ENCODE measurements at places on chromosomes 13 and 19. TPM values are rescaled to one million over a fixed set of nuclear protein-coding genes. Genes with fewer than 3 reads are reported as not detected.

- no peak overlapping the region for H3K27ac ChIP-seq
- no peaks in the 10 kb centered on the region for H3K27me3 ChIP-seq
- peaks cover 3% of the 10 kb centered on the region for H3K4me1 ChIP-seq
- DNase-seq, result no peak
- no peaks in the 10 kb centered on the region for H3K36me3 ChIP-seq
Observed at GRCh38 chr13:30373727-30374126, 48.6 kb upstream of the UBE2L5 start.

Gene TUBA3C
- not detected for total RNA-seq

DNA sequence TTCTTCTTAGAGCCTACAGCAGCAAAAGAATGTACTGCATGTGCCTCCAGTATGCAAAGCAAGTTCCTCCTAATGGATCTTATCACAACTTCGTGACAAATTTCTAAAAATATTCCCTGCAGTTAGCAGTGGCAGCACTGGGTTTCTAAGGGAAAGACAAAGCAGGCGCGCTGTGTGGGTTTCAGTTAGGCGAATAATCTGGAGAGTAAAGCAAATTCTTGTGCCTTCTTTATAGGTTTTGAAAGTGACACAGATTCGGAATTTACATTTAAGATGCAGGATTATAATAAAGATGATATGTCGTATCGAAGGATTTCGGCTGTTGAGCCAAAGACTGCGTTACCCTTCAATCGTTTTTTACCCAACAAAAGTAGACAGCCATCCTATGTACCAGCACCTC is 167.9 kb downstream of the LMO7 start:
- H3K27me3 ChIP-seq, result no peaks in the 10 kb centered on the region
- no peak for DNase-seq
- peaks cover 4% of the 10 kb centered on the region for H3K4me1 ChIP-seq
- no peak overlapping the region for H3K27ac ChIP-seq

GRCh38 chr13:22286338-22286737 is 615.5 kb downstream of the FGF9 start:
- no peak overlapping the region for H3K27ac ChIP-seq
- no peaks in the 10 kb centered on the region for H3K4me1 ChIP-seq
- no peak for DNase-seq
- H3K4me3 ChIP-seq, result no peak overlapping the region
- no peaks in the 10 kb centered on the region for H3K36me3 ChIP-seq
- no peaks in the 10 kb centered on the region for H3K27me3 ChIP-seq

Gene KLK10
- total RNA-seq, result not detected

DNA sequence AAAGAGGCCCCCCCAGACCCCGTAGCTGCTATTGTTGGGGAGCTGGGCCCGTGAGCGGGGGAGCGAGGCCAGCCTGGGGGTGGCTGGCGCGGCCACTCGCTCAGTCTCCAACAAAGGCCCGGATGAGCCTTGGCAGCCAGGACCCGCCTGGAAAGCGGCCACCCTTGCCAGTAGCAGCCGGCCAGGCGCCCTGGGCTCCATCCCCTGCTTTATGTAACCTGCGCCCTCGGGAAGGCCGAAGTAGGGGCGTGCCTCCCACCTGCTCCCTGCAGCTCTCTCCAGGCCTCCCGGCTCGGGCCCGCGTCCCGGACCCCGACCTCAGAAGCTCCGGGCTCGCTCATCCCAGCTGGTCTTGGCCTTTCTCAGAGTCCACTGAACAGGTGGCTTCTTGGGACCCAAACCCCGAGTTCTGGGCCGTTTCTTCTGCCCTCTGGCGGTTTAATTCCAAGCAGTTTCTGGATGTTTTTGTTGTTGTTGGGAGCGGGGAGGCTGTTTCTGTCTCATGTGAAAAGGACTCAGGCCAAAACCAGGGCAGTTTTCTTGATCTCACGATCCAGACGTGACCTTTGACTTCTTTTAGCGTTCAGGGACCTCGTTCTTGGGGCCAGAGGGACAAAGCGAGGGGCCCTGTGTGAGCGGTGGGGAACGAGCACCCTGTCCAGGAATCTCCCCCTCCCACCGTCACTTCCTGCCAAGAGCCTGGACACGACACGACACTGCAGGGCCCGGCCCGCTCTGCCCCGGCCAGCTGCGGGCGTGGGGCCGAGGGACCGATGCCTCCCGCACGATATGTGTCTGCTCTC is 1.2 kb downstream of the CDC34 start:
- peak overlapping the region; percentile 90 for H3K27ac ChIP-seq
- H3K4me1 ChIP-seq, result peaks cover 17% of the 10 kb centered on the region
- H3K36me3 ChIP-seq, result no peaks in the 10 kb centered on the region
- peak; percentile 85 for DNase-seq
- H3K4me3 ChIP-seq, result peak overlapping the region; percentile 99

DNA sequence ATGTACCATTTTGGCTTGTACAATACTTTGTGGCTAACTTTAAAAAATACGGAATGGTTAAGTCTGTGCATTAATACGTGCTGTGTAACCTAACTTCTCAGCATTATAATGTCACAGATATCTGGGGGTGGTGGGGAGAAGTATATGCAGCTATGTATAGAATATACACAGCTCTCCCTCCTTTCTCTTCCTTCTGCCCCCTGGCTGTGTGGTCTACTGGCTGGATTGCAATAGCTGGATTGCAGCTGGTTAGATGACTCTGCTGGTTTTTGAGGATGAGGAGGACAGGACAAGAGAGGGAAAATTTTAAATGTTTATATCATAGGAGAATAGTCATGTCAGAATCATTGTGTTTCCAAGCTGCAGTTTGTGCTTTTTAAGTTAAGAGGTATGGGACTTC is 9.7 kb downstream of the RNASEH2B start:
- H3K27me3 ChIP-seq, result no peaks in the 10 kb centered on the region
- no peak for DNase-seq
- H3K36me3 ChIP-seq, result no peaks in the 10 kb centered on the region
- no peak overlapping the region for H3K27ac ChIP-seq
- H3K4me1 ChIP-seq, result peaks cover 9% of the 10 kb centered on the region

- no peaks in the 10 kb centered on the region for H3K4me1 ChIP-seq
- H3K27ac ChIP-seq, result no peak overlapping the region
- H3K36me3 ChIP-seq, result peaks cover 31% of the 10 kb centered on the region
- no peak overlapping the region for H3K4me3 ChIP-seq
Observed at GRCh38 chr19:9847087-9847671, 12.1 kb downstream of the PIN1 start.

DNA sequence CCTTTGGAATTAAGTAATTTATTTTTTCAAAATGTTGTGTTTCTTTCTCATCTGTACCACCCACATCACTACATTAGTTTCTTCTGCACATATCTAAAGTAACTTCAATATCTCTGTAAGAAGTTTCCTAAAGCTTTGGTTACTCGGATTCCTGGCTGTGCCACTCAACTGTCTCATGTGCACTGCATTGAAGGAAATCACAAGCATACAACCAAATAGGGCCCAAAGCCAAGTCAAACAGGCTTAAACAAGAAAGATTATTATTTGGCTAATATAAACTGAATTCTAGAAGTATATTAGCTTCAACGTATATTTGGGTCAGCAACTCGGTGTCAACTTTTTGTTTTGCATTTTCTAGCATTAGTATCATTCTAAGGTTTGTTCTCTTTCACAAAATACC is 1647.6 kb upstream of the SPRY2 start:
- H3K4me1 ChIP-seq, result no peaks in the 10 kb centered on the region
- no peaks in the 10 kb centered on the region for H3K36me3 ChIP-seq
- H3K27ac ChIP-seq, result no peak overlapping the region
- peak; percentile 29 for DNase-seq

DNA sequence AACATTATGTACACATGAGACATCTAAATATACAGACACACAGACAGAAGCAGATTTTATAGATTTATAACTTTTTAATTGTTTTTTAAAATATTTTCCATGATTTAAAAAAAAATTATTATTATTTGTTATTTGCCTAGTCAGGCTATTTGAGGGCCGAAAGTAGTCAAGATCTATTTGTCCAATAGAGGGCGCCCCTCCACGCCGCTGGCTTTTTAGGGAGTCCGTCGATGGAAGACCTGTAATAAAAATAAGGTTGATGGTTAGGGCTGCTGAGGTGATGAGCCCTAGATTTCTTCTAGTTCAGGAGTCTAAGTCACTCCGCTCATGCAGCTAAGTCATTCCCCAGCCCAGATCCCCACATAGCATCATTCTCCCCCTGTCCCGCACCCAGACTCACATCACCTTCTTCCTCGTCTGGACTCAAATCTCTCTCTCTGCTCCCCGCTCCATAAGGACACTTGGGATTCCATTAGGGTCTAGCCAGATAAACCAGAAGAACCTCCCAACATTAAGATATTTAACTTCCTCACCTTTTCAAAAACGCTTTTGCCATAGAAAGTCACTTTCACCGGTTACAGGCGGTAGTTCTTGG is 33.9 kb upstream of the CEACAM21 start:
- peaks cover 10% of the 10 kb centered on the region for H3K4me1 ChIP-seq
- no peak overlapping the region for H3K4me3 ChIP-seq
- H3K36me3 ChIP-seq, result no peaks in the 10 kb centered on the region
- H3K27ac ChIP-seq, result no peak overlapping the region

GRCh38 chr13:21971662-21972621 is 301.1 kb downstream of the FGF9 start:
- H3K4me1 ChIP-seq, result no peaks in the 10 kb centered on the region
- no peaks in the 10 kb centered on the region for H3K36me3 ChIP-seq
- DNase-seq, result no peak
- H3K27ac ChIP-seq, result no peak overlapping the region
- no peaks in the 10 kb centered on the region for H3K27me3 ChIP-seq

- no peak for DNase-seq
- no peaks in the 10 kb centered on the region for H3K27me3 ChIP-seq
- no peaks in the 10 kb centered on the region for H3K4me1 ChIP-seq
- no peak overlapping the region for H3K27ac ChIP-seq
- no peaks in the 10 kb centered on the region for H3K36me3 ChIP-seq
Observed at GRCh38 chr13:19173752-19174151, 7.9 kb downstream of the TUBA3C start.

Gene MAB21L1
- not detected for total RNA-seq

Gene CLEC11A
- total RNA-seq, result 13.3 TPM

DNA sequence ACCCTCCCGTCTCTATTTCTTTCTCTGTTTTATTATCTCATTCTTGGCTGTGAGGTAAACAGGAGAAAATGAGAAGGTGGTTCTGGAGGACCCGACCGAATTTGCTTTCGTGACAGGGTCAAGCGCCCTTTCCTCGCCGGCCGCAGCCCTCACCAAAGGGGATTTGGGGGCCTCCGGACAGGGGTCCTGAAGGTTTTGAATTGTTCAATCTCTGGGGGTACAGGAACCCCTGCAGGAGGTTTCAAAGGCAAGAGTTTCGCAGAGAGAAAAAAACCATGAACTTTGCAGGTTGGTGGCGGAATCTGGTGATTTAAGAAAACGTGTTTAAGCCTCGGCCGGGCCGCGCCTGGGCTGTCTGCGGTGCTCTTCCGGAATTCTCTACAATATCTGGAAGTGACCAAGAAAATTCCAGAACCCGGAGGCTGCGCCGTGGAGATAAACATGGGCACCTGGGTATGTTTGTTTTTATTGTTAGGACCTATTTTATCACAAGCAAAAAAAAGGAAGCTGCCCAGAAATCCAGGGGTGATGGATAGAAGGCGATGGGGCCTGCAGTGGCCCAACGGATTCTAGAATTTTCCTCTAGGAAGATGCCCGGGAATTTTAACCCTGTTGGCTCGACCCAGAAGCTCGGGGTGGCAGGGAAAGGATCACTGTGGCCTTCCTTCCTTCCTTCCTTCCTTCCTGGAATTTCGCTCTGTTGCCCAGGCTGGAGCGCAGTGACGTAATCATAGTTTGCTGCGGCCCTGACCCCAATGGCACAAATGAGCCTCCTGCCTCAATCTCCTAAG is 14.2 kb upstream of the PTBP1 start:
- peak overlapping the region; percentile 7 for H3K4me3 ChIP-seq
- H3K36me3 ChIP-seq, result no peaks in the 10 kb centered on the region
- H3K27me3 ChIP-seq, result no peaks in the 10 kb centered on the region

DNA sequence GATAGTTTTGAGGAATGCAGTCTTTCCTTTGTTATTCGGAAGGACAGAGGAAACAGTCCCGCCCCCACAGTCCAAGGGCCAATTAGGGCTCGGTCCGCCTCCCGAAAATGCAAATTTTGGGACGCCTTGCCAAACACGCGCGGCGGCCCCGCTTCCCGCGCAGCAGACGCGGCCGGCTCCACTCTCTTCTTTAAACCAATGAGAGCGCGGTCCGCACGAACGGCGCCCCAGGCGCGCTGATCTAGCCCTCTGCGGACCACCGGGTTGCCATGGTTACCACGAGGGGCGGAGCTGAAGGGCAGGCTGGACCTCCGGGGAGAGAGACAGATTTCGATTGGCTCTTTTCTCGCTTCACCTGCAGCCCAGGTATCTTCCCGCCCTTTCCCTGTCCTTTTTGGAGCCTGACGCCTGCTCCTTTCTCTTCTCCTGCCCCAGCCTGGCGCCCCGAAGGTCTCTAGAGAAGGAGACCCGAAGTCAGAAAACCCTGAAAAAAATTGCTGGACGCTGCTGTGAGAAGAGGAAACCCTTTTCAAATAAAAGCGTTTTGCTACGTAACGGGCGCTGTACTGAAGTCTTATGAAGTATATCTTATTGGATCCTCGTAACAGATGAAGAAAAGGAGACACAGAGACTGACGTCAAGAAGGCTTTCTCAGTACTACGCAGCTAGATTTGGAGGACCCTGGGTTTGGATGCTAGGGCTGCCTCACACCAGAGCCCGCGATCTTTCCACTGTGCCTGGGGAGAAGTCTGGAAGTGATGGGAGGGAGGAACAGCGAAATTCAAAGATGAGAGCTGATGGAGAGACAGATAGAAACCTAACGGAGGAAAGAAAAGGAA is 2.0 kb downstream of the PTH2 start:
- peak; percentile 50 for DNase-seq
- H3K27ac ChIP-seq, result no peak overlapping the region
- H3K27me3 ChIP-seq, result peaks cover 60% of the 10 kb centered on the region
- H3K4me1 ChIP-seq, result no peaks in the 10 kb centered on the region
- no peaks in the 10 kb centered on the region for H3K36me3 ChIP-seq
- no peak overlapping the region for H3K4me3 ChIP-seq

DNA sequence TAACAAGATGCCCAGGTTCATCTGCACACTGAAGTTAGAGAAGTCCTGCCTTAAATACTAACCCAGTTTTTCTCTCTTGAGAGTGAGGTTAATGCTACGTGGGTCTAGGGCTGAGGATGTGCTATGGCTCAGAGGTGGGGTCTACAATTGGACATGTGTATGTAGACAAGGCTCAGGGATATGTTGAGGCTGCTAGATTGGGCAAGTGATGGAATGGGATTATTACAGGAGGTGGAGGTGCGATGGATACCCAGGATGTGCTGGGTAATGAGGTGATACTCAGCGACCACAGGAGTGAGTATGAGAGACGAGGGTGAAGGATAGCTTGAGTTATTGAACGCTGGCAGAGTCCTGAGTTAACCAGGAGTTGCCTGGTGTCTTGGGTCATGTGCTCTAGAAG is 38.1 kb downstream of the PPP2R1A start:
- DNase-seq, result no peak
- no peaks in the 10 kb centered on the region for H3K27me3 ChIP-seq
- H3K4me3 ChIP-seq, result no peak overlapping the region
- H3K4me1 ChIP-seq, result no peaks in the 10 kb centered on the region

Gene DLL3
- total RNA-seq, result 0.55 TPM

Gene ZNF880
- total RNA-seq, result 11.0 TPM

DNA sequence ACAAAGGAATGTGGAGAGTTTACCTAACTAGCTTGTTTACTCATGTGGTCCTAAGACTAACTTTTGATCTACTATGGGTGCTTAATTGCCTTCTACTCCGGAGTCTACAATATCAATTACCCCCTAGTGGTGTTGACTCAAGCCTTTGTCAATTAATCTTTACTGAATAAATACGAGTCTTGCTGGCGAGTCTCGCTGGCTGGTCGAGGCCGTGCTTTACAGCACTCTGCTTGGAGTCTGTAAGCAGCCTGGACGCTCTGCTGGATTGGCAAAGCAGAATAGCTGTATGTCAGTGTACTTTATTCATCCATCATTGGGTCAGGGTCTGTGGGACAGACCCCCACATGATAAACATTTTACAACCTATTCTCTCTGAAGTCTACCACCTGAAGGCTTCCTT is 9.9 kb upstream of the SPART start:
- H3K36me3 ChIP-seq, result no peaks in the 10 kb centered on the region
- H3K27ac ChIP-seq, result no peak overlapping the region
- H3K4me3 ChIP-seq, result no peak overlapping the region
- no peak for DNase-seq
- no peaks in the 10 kb centered on the region for H3K4me1 ChIP-seq

Measured in endothelial cell of umbilical vein (primary cell).